ENCODE measurements at places on chromosomes 2 and 18.

- DNase-seq, result peak; percentile 85
Measured at GRCh38 chr2:112026509-112026908, 28.6 kb upstream of the TMEM87B start.

DNA sequence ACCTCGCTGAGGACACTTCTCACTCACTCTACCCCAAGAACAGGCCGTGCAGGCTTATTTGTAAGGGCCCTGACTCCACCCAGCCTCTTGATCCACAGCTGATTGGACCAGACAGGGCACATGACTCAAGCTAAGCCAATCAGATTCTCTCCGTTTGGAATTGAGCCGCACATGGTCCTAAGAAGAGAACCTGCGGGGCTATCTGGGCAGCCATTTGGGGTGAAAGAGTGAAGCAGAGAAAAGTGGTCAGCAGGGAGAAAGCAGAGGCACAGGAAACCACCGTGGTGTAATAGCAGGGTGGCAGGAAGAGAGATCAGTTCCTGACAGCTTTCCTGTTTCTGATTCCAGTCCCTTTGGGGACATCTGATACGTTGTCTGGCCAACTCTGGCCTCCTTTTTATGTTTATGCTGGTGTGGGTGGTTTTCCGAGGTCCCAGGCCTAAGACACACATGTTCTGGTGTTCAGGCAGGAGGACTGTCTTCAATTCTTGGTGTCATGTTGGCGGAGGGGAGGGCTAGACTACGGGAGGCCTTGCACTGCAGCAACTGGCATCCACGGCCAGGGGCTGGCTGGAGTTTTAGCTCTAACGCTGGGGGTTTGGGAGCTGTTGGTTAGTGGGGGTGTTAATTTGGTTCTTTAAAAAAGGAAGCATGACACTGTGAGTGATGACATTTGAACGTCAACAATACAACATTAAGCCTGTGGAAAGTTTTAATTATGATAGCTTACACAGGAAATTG lies 26.1 kb upstream of the SPTBN1 start:
- peak; percentile 31 for DNase-seq

DNA sequence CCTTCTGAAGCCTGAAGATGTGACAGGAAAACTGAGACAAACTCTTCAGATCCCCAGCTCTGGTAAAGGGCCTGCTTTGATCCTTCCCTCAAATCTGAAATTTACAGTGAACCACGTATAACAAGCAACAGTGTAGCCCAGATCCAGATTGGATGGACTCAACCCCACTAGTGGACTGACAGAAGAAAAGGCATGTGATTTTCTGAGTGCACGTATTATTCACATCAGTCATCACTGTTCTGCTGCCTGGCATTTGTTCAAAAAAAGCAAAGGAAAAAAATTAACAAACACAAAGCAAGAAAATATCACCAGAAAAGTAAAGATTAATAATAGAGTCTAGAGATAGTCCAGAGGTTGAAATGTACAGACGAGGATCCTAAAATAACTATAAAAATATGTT lies 87.6 kb downstream of the CYRIA start:
- DNase-seq, result no peak

GRCh38 chr2:173958198-173958846 lies 6.9 kb downstream of the SP3 start:
- no peak for DNase-seq

DNA sequence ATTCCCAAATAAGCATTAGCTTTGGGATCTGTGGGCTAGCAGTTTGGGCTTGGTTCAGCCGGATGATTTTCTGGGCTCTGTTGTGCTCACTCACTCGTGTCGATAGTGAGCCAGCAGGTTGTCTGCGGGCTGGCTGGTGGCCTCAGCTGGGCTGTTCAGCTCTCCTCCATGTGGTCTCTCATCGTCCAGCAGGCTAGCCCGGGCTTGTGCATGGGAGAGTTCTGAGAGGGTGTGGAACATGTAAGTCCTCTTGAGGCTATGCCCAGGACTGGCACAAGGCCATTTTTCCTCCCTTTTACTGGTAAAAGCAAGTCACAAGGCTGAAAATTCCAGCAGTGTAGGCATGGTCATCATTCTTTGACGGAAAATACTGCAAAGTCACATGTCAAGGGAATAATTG lies 38.5 kb downstream of the NTSR2 start:
- no peak for DNase-seq

GRCh38 chr2:147549054-147549453 lies 295.8 kb upstream of the ACVR2A start:
- DNase-seq, result no peak

DNA sequence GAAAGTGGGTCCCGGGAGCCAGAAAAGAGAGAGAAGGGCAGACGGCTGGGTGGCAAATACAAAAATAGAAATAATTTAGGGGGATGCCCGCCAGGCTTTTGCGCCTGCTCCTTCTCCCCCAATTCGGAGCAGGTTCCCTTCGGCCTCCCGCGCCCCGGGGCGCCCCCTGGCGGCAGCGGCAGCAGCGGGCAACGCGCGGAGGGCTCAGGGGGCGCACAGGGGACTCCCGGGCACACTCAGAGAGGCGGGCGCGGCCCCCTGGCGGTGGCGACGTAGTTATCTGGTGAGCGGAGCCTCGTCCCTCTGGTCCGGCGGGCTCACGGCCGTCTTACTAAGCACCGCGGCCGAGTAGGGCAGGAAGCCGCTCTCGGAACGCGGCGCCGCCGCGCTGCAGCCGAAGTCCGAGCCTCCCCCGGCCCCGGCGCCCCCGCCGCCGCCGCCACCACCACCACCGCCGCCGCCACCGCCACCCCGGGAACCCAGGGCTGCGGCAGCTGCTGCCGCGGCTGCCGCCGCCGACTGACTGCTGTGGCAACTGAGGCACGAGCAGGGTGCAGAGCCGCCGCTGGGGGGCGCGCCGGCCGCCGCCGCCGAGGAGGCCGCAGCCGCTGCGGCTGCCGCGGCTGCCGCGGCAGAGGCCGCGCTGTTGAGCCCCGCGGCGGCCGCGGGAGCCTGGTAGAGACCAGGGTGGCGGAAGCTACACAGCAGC lies 3.8 kb downstream of the EVX2 start:
- DNase-seq, result peak; percentile 66

GRCh38 chr2:545711-546650 lies 131.2 kb downstream of the TMEM18 start:
- DNase-seq, result no peak

DNA sequence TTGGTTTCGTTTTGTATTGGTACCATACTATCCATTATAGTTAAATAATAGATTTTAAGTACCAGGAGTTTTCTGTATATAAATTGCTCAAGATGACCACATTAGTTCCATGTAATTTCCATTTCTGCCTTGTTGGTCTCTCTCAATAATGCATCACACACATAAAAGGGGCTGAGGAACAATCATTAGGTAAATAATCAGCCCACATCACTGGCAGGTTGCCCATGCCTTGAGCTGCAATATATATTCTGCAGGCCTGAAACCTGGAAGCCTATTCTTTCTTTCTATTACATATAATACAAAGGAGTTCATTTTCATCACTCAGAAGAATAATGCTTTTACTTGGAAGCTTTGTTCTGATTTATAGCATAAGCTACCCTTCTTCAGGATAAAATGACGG lies 616.1 kb upstream of the PKDCC start:
- DNase-seq, result no peak

DNA sequence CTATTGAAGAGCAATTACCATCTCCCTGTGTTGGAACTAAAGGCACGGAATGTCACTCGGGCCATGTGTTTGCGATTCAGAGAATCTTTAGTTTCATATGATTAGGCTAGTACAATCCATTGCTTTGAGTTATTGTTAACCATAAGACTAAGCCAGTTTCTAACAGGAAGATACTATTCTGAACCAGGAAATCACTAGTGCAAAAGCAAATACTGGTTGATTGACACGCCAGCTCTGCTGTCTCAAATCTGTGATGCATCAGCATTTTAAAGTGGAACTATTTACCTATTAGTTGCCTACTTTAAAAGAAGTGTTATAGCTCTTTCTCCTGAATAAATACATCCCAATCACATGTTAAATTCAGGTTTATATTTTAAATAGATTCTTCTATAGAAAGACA lies 61.9 kb downstream of the AFTPH start:
- no peak for DNase-seq

DNA sequence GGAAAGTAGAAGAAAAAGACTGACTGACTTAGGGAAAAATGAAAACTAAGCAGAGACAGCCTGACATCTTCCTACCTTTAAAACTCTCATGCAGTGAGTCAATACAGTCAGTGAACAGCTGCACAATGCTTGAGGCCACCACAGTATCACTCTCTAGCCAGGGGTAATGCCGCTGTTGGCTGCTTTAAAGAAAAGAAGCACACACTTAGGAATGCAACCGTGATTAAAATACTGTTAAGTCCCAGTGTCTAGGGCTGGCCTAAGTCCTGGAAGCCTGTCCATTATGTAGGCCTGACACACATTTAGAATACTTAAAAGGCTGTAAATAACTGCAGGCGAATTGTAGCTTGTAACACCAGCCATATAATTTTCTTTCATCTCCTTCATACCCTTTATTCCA lies 50.7 kb downstream of the SIGLEC15 start:
- no peak for DNase-seq

- DNase-seq, result no peak
Measured at GRCh38 chr2:239337122-239337876, 63.5 kb downstream of the HDAC4 start.

- no peak for DNase-seq
Measured at GRCh38 chr2:55555977-55556376, 36.5 kb downstream of the CFAP36 start.

- DNase-seq, result no peak
Measured at GRCh38 chr2:176138526-176138922, 9.0 kb downstream of the HOXD8 start.

DNA sequence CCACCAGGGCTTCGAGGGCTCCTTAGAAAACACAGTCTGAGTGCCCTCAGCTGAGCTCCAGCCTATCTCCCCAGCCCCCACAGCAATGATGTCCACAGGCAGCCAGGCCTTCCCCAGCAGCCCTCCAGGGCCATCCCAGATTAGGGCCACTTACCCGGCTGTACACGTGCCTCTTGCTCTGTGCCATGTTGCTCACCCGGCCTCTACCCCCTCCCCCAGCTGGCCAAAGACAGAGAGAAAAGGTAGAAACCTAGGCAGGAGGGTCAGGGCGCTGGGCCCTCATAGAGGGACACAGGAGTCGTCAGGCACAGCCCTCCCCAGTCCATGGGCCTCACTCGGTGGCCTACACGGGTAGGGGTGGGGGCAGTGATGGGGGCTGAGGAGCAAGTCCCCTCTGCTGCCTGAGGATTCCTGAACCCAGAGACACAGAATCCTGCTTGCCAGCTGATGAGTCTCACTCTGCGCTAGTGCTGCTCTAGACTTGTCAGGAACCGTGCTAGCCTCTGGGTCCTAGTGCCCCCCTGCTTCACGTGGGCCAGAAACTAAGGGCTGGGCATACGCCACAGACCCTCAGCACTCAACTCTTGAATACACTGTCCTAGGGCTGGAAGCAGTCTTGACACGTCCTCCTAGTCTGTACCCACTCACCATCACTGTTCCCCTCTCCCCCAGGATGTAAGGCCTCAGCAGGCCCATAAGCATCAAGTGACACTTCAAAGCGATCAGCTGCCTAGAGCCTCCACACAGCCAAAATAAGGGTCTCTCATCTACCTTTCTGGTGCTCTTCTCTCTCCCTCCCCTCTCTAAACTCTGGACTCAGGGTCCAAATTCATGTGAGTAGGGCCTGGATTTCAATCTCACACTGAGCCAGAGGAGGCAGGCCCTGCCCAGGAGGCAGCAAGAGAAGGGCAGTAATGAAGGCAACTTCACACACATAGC lies at the start of gene DCTN1:
DCTN1 (minus strand) TSS at position 461 of the 939 bp plus-strand sequence; CDS start at position 187, 274 bp downstream.
- DNase-seq, result peak; percentile 25

DNA sequence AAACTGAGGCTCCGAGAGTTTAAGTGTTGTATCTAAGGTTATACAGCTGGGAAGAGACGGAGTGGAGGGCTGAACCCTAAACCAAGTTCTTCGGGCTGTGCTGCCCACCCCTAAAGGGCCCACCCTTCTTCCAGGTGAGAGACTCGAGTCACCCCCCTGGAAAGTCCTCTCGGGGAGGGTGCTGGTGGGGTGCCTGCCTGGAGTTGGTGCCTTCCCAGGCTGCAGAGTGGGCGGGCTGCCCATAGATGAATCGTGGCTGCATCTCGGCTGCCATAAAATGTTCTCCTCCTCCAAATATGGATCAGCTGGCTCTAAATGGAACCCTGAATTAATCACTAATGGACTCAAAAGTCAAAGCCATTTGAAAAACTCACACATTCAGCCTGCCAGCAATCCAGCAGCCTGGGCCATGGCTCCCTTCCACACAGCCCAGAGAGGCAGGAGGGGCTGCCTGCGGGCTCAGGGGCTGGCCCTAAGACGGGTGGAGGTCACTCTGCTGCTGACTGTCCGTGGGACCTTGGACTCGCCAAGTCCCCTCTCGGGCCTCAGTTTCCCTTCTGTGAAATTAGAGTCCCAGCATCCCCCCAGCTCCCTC lies 7.7 kb downstream of the CIB4 start:
- no peak for DNase-seq

- no peak for DNase-seq
Measured at GRCh38 chr2:176239031-176239430, 30.2 kb upstream of the MTX2 start.

DNA sequence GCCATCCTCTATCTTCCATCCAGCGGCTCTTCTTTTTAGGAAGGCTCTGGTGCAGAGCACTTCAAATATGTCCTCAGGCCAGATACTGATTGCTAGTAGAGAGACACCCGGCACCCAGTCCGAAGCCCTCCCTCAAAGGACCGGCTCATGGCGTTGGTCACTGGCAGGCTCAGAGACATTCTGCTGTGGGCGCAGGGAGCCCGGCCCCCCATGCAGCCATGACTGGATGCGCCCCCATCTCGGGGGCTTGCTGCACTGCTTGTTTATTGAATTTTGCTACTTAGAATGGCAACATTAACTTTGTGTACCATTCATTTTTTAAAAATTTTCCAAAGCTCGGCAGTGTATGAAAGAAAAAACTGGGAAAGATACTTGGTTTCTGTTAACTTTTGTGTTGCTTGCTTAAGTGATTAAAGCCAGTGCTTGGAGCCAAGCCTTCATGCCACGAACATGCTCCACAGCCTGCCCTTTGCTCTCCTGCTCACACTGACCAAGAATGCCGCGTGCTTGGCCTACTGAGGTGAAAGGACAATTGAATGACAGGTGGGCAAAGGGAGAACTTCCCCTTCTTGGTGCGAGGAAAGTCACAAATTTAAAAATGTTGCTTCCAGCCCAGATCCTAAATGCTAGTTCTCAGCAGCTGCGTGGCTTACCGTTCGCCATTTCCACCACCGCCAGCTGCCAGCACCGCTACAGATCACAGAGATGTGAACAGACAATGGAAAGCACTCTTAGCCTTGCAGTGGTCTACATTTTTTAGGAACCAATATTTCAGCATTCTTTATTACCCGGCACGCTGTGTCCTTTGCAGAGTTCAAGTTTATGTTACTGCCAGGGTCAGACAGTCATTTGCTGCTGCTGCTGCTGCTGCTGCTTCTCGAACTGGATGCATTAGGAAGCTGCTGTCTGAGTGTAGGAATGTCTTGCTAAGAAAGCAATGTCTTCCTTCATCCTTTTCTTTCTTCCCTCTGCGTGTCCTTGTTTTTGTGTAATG lies 76.7 kb downstream of the FAM210A start:
- no peak for DNase-seq

GRCh38 chr2:14752295-14752694 lies 119.8 kb downstream of the LRATD1 start:
- no peak for DNase-seq

GRCh38 chr18:50633992-50634391 lies 74.1 kb downstream of the MAPK4 start:
- no peak for DNase-seq

GRCh38 chr2:70328921-70329561 lies 27.2 kb upstream of the FAM136A start:
- DNase-seq, result no peak

GRCh38 chr2:164127971-164128527 lies 392.2 kb upstream of the FIGN start:
- DNase-seq, result no peak

Measured in hematopoietic multipotent progenitor cell treated with erythropoietin and hydrocortisone succinate and interleukin-3 and kit ligand, for 8 days (in vitro differentiated cells).